Stimulated activated CD8-positive, alpha-beta memory T cell treated with anti-CD3 and anti-CD28 coated beads, Interleukin-7, amount 100 ng/mL, for 48 hours (primary cell): ENCODE measurements at places on chromosomes 4 and X.

DNA sequence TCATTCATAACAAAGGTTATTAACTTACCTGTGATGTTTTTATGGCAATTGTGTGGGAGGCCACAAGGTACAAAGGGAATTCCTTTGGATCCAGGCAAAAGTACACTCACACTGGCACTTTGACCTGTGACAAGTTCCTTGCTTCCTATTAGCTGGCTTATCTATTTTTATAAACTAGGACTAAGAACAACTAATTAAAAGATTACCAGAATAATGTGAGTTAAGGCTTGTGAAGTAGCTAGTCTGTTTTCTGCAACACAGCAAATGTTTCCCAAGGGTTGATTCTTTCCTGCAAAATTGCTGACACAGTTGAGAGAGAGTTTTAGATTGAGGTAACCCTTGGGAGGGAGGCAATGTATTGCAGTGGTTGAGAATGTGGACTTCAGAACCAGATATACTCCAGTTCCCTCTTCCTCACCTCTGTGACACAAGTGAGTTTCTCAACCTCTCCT lies 107.9 kb downstream of the CPEB2 start:
- DNase-seq: no peak

- DNase-seq: no peak
These were observed 21.5 kb downstream of the RTL5 start for GRCh38 chrX:72110051-72110875.

- DNase-seq: no peak
These were observed 155.3 kb upstream of the EDNRA start for GRCh38 chr4:147325571-147325981.

- no peak for DNase-seq
These were observed 5.0 kb upstream of the SEL1L3 start for GRCh38 chr4:25867781-25868294.

- DNase-seq: no peak
These were observed 650.2 kb upstream of the DIPK2B start for GRCh38 chrX:45850775-45851433.

GRCh38 chr4:168574581-168575295 lies 77.9 kb downstream of the PALLD start:
- no peak for DNase-seq

GRCh38 chrX:118825227-118825626 lies 1.6 kb downstream of the ZCCHC12 start:
- no peak for DNase-seq

- peak; percentile 64 for DNase-seq
These were observed 35.7 kb upstream of the TBC1D14 start for GRCh38 chr4:6873792-6874461.

DNA sequence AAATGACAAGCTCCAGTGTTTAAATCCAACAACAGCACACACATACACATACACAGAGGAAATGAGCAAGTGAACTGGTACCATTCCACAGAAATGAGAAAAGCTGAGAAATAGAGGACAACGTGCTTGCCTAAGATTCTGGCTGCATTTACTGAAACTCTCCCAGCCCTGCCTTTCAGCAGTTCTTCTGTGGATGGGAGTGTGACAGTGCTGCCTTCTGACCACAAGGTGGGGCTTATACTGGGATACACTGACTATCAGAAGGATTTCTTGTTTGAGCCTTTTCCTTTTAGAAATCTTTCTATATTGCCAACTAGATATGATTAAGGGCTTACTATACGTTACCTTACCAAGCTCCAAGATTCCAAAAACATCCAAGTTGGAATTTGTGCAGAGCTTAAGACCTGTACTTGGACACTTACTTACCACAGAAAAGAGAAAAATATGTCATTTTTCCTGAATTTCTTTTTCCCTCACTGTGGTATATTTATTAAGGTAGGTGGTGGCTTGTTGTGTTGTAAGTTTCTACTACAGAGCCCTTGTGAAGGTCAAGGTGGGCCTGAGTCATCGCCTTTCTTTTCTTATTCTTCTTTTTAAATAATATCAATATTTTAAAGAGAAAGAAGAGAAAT lies 10.7 kb upstream of the CXCL8 start:
- no peak for DNase-seq

- DNase-seq: no peak
These were observed 15.6 kb upstream of the TMEM131L start for GRCh38 chr4:153450544-153450917.

DNA sequence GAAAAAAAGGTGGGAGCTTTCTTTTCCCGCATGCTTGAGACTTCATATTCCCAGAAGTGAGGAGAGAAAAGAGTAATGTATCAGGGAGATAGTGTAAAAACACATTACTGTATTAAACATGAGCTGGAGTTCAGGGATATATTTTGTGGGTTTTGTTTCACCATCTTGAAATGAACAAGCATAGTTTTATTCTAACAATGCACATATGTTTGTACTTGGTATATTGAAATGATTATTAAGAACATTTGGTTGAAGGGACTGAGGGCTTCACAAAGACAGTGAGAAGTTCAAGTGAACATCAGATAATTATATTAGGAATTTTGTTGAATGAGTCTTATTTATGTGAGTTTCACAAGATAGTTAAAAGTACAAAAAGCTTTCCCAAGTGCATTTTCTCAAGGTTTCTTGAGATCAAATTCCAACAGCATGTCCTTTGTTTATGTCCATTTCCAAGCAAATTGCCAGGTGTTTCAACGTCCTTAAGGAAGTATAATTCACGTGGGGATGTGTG lies 368.8 kb downstream of the ANKRD50 start:
- DNase-seq: no peak

- DNase-seq: peak; percentile 80
These were observed at the start of gene SNX12 for GRCh38 chrX:71068044-71068918. Gene SNX12 (minus strand): TSS chrX:71068334. CDS start chrX:71068306, 28 bp downstream.

- no peak for DNase-seq
These were observed 40.7 kb upstream of the DDX3X start for GRCh38 chrX:41293269-41293668.

GRCh38 chr4:3808597-3808996 lies 42.4 kb downstream of the ADRA2C start:
- DNase-seq: no peak

DNA sequence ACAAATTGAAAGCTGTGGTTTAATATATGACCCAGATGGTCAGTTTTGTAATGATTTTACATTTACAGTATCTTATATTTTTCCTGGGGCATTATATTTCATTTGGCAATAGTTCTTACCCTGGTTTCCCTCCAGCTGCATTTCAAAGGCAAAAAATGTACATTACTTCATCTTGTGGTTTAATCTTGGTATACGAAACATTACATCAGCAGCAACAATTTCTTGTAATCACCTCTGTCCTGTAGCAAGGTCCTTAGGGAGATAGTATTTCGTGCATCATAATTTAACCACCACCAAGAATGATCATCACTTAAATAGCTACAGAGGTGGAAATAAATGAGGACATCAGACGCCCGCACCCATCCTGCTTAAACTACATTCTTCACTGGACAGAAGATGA lies 48.8 kb downstream of the HS6ST2 start:
- DNase-seq: no peak

- DNase-seq: peak; percentile 79
These were observed 1.0 kb upstream of the ELF2 start for GRCh38 chr4:139177869-139178619.

GRCh38 chrX:24494647-24495075 lies 29.6 kb downstream of the PDK3 start:
- DNase-seq: no peak

GRCh38 chrX:136812286-136812685 lies 31.6 kb upstream of the ARHGEF6 start:
- no peak for DNase-seq

GRCh38 chr4:88005076-88005475 lies 2.4 kb upstream of the PKD2 start:
- DNase-seq: no peak

- no peak for DNase-seq
These were observed 63.2 kb downstream of the CD40LG start for GRCh38 chrX:136711147-136711546.

DNA sequence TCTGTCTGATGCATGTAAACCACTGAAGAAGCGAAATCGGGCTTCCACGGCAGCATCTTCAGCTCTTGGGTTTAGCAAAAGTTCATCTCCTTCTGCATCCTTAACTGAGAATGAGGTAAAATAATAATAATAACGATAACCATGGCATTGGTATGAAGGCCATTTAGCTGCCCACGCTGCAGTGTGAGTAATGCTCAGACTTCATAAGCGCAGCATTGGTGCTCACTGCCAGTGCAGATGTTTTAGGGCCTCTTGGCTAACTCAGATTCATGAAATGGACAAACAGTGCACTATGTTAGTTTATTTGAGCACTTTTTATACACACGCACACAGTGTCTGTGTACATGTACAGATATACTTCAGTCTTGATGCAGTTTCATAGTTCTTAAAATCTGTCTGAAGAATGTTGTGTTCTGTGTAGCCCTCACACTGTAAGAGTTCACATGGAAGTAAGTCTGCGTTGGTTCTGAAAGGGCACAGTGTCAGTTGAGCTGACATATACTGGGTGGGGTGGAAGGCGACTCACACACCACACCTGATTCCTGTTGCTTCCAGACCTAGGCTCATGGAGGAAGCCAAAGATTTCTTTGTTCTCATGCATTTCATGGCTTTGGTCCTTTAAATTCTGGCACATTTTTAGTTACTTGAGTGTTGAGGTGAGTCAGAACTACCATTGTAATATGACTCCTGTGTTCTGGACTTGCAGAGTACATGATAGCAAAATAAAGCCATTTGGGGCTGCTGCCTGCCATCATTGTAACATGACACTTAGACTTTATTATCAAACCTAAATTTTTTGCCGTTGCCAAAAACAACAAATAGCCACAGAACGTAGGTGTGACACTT lies 68.7 kb downstream of the NSD2 start:
- DNase-seq: no peak

DNA sequence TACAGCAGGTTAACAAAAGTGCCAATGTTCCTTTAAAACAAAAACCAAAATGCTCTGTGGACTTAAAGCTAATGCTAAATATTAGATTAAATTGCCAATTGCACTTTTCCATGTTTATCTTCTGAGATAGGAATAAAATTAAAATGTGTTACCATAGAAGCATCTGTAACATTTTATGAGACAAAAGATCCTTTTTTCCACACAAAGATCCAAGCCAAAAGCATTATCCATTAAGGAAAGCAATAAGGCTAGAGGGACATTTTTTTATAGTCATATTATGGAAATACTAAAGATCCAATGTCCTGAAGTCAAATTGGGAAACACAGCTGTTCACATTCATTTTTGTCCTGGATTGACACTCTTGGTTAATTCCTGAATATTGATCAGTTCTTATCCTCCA lies 73.6 kb downstream of the PALLD start:
- no peak for DNase-seq

DNA sequence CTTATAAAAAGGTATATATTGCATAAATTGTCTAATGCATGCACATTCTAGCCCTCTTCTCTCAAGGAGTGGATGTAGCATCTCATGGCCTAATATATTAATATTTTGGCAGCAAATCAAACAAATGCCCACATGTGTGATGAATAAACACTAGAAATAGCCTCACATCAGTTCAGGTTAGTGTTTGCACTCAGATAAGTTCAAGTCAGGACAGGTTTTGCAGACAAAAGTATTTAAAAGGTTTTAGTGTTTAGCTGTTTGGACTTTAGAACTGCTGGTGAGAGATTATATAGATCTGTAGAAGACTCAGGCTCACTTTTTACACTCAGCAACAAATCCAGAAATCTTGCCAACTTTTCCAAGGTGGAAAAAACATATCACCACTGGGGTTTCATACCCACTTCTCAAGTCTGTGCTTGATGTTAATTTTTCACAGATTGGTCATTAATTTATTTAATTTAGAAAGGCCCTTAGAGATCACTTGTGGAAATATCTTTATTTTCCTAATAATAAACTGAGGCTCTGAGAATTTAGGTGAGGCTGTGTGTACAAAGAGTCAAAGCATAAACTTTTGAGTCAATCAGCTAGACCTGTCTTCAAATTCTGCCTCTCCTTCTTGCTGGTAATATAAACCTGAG lies 362.6 kb downstream of the GASK1B start:
- DNase-seq: no peak

GRCh38 chr4:78645853-78646757 lies 94.5 kb downstream of the ANXA3 start:
- no peak for DNase-seq

DNA sequence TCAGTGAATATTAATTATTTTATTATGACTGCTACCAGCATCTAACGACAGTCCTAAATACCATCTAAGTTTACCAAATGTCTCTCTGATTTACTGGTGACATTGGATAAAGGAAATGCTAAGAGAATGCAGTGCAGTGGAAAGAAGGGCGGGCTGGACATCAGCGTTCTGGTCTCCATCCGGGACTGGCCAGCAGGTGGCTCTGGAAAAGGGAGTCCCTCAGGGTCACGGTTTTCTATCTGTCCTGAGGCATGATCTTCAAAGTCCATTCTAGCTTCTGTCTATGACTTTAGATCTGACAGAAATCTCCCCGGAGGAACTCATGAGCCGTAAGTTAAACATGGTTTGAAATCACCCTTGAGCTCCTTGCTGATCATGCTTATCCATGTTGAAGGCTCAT lies 3.3 kb downstream of the TRIM2 start:
- no peak for DNase-seq

DNA sequence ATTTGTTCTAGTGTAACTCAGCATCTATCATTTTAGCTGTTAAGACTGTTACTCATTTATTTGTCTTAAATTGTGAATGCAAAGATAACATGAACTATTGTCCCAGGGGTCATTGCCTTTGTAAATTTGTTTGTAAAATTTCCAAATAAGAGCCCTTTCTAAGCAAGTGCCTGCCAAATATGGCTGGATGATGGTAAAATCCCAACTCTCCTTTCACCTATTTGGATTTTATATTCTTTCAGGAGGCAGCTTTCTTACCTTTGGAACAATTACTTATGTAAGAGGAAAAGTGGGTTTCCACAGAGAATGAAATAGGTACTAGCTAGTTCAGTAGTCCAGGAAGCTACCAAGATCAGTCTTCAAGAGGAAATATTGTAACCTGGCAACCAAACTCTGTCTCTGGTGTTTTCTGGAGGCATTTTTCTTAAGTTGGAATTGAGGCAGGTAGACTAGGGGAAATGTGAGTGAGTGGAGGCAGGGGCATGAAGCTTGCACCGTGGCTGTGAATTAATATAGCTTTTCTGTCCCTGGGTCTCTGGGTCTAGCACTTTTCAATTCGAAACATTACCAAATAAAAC lies 363.0 kb upstream of the ZCCHC13 start:
- no peak for DNase-seq

GRCh38 chr4:85531560-85532341 lies 56.8 kb downstream of the ARHGAP24 start:
- no peak for DNase-seq

DNA sequence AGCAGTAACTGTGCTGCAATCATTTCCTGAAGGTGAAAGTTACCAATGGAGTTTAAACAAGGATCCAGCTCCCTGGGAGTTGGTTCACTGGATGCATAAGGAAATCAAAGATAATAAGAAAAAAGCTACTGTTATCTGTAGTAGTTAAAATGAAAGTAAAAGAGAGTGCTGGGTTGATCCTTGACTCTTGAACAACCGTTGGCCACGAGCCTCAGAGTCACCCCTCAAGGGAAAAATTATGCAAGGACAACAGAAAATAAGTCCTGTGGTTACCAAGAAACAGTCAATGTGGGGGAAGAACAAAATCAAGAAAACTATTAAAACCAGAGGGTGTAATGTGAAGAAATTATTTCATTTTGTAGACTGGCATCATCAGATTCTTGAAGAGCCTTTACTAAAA lies 49.7 kb upstream of the DDIT4L start:
- no peak for DNase-seq
